ENCODE measurements at places on chromosomes 12 and 14.

- no peak for DNase-seq
Observed at GRCh38 chr12:49541140-49541861, 2.5 kb downstream of the KCNH3 start.

DNA sequence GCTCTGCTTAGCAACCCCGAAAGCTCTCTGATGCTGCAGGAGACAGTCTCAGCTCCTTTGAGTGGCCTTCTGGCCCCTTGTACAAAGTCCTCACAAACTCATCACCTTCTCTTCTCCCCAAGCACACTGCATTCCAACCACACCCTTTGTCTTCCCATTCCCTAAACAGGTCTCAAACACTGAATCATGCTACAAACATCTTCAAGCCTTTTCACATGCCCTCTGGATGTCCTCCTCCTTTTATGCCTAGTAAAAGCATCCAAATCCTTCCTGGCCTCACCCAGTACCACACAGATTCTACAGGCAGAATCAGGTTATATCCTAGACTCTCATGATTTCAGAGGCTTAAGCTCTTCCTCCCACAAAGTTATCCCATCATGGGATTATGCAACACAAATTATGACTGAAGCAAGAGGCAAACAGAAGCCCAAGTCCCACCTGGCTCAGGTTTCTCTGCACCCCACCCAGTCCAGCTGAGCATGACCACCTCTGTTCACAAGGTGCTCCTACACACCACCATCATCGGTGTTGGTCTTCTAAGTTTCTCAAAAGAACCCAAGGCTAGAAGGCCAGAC lies 61.4 kb upstream of the PCED1B start:
- DNase-seq = no peak

GRCh38 chr14:77541905-77542304 lies 43.3 kb upstream of the ISM2 start:
- no peak for DNase-seq

DNA sequence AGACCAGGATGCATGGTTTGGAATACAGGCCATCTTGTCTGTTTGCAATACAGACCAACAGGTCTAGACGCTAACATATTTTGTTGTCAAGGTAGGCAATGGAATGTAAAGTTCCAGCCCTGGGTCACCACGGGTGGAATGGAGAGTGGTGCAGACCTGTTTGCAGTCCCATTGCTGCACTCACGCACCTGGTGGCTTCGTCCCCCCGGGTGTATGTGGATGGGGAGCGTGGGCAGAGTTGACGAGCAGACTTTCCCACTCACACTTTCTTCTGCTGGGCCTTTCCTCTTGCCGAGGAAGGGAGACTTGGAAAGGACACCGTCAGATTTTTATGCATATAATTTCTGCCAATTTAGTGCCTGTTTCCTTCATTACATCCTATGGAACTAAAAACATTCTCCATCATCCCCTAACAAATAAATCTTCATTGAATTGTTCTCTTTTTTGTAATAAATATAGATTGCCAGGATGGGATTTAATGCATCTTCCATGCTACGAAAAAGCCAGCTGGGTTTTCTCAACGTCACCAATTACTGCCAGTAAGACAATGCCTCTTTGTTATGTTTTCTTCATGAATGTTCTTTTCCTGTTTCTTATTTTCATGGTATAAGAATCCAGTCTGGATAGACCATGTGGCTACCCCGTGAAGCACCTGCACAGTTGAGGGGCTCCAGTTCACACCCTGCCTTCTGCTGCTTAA lies 15.2 kb downstream of the DCAF4 start:
- no peak for DNase-seq

- no peak for DNase-seq
Observed at GRCh38 chr12:76508128-76508980, 51.2 kb downstream of the OSBPL8 start.

DNA sequence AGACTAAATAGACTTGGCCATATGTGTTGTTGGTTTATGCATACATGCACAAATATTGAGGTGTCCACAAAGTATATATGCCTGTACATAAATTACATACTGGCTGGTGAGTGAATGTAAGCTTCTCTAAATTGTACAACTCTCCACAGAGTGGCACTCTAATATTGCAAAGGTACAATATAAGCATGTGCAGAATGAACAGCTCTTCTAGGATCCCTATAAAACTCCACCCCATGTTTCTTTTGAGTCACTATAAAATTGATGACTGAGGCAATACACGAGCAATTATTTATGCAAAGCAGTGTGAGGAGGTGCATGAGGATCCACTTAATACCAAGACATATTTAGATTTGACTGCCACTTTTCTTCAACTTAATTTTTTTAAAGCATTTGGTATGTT lies 172.2 kb downstream of the NAV3 start:
- DNase-seq = no peak

- DNase-seq = no peak
Observed at GRCh38 chr14:66045572-66046021, 440.6 kb upstream of the CCDC196 start.

GRCh38 chr12:94109160-94109559 lies 39.2 kb upstream of the PLXNC1 start:
- peak; percentile 34 for DNase-seq

GRCh38 chr12:51199366-51199945 lies 18.4 kb downstream of the POU6F1 start:
- no peak for DNase-seq

- DNase-seq = no peak
Observed at GRCh38 chr14:95533391-95533821, 1.4 kb upstream of the GLRX5 start.

DNA sequence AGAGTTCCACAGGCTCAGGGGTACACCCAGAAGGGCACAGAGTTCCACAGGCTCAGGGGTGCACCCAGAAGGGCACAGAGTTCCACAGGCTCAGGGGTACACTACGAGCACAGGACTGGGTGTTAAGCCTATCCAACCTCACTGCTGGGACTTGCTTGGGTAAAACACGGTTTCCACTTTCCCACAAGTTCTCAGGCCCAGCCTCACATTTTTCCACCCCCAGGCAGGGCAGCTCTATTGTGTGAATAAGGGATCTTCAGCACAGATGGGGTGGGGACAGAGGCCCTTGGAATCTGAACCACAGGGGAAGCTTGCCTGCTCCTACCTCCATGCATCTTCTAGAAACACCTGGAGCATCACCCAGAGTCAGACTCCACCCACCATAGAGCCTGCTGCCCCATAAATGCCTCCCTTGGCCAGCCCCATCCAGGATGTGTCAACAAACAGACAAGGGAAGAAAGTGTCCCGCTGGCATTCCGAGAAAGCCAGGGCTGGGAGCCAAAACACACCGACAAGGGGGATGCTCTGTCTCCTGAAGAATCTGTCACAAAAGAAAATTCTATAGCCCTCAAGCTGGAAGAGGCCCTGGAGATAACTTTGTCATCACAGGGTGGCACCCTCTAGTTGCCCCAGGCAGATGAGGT lies 4.8 kb downstream of the CRACR2A start:
- DNase-seq = no peak

- DNase-seq = no peak
Observed at GRCh38 chr14:21026988-21027315, 2.1 kb upstream of the NDRG2 start.

DNA sequence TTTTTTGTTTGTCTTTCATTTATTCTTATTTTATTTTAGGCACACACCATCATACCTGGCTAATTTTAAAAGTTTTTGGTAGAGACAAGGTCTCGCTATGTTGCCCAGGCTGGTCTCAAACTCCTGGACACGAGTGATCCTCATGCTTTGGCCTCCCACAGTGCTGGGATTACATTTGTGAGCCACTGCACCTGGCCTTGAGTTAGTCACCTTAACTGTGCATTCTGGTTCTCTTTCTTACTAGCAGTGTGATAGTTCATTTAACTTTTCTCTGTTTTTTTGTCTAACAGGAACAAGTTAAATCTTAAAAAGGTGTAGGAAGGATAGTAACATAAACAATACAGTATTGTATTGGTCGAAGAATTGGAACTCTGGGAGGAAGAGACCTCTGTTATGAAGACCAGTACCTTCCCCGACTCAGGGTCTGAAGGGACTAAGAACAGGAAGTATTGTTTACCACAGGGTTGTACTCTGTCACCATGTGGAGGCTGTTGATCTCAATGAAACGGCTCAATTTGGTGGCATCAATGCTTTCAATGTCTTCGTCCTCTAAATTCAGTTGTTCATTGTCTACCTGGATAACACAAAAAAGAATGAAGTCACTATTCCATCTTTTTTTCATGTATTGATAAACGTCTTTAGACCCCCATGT lies 17.7 kb downstream of the ERP27 start:
- DNase-seq = no peak

GRCh38 chr14:24851406-24851805 lies 198.5 kb downstream of the STXBP6 start:
- no peak for DNase-seq

DNA sequence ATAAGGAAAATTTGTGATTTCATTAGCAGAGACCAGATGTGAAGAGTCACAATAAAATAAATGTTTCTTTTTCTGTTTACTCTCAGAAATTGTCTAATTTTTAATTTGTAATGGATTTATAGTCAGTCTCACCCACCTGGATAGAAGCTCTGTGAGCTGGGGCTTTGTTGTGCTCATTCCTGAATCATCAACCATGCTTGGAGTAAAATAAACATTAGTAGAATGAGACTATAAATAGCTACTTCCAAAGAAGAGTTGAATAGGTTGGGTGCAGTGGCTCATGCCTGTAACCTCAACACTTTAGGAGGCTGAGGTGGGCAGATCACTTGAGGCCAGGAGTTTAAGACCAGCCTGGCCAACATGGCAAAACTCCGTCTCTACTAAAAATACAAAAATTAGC lies 185.3 kb upstream of the FBXO33 start:
- no peak for DNase-seq

DNA sequence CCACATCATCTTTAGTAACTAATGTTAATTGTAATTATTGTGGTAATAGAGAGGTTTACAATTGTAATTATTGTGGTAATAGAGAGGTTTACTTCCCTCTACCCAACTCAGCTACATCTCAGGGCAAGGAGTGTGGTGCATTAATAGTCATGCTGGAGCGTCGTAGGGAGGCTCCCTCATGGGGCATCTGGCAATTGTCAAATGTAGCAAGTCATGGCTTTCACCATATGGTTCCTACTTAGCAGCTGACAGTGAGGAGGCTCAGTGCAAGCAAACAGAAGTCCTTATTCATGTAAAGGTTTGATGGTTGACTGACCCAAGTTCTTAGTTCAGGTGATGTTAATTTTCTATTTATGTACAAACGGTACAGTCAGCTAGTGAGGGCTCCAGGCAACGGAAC lies 1012.0 kb downstream of the FLRT2 start:
- DNase-seq = no peak

- no peak for DNase-seq
Observed at GRCh38 chr12:4432878-4433744, 12.5 kb downstream of the FGF6 start.

GRCh38 chr14:30994681-30995620 lies 30.5 kb upstream of the AP4S1 start:
- DNase-seq = no peak

DNA sequence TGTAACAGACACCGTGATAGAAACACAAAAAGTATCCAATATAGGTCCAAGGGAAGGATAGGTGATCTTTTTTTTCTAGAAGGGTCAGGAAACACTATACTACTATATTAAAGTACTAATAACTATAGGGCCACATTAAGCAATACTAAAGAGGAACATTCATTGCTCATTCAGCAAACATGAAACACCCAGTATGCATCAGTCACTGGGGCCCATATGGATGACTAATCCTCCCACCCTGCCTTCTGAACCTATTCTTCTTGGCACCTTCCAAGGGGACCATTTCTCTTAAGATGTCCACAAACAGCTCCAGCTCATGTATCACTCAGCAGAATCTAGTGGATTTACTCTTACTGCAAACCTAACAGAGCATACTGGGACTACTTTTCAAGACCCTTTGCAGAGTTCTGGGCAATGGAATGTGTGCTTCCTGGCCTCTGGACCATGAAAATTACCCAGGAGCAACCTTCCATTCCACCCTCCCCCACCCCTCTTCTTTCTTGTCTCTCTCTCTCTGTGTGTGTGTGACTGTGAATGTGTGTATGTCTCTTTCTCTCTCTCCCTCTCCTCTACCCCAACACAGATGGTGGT lies 187.9 kb downstream of the EPS8 start:
- DNase-seq = no peak

- no peak for DNase-seq
Observed at GRCh38 chr12:118356809-118357256, 15.9 kb downstream of the TAOK3 start.

- DNase-seq = no peak
Observed at GRCh38 chr12:46518729-46519128, 146.2 kb upstream of the SLC38A2 start.

- DNase-seq = no peak
Observed at GRCh38 chr12:103386451-103386850, 109.3 kb downstream of the C12orf42 start.

DNA sequence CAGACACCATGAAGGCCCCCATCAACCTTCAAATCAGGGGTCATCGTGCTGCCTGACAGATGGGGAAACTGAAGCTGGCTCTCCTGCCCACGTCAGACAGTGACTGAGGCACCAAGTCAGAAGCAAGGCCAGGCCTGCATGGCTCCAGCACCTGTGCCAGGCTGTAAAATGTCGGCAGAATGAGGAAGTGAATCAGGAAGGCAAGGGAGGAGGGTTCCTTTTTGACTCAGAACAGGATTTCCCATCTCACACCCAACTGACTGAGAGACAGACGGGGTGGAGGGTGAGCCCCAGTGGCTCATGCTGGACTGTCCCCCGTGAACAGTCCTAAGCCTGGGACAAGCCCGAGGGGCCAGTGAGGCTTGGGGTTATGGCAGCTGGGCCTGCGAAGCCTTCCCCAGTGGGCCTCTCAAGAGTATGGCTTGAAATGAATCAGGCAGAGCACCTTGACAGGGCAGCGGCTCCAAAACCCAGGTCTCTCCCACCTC lies 20.9 kb downstream of the SYNE3 start:
- DNase-seq = no peak

DNA sequence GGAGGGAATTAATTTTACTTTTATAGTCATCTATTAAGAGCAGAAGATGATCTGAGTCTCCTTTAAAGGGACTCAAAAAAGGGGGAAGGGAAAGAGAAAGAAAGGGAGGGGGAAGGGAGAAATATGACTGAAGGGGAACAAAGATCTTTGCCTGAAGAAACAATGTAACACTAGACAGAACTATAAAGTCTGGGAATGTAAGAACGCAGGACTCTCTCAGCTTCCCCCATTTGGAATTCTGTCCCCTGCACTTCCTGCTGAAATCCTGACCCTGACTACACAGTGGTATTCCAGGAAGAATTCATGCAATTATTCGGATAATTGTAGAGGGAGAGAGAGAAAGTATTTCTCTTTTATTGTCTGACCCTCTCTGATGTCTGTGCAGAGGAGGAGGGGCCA lies 8.6 kb upstream of the HOXC11 start:
- DNase-seq = no peak

GRCh38 chr12:124780336-124780735 lies 83.3 kb downstream of the SCARB1 start:
- no peak for DNase-seq

Measured in activated CD8-positive, alpha-beta memory T cell treated with anti-CD3 and anti-CD28 coated beads for 48 hours (primary cell).